ENCODE measurements at places on chromosomes 5 and 9. TPM values are rescaled to one million over a fixed set of nuclear protein-coding genes. Genes with fewer than 3 reads are reported as not detected.

MEIKIN gene
- not detected for total RNA-seq

FAT2 gene
- total RNA-seq: under 0.01 TPM

DNA sequence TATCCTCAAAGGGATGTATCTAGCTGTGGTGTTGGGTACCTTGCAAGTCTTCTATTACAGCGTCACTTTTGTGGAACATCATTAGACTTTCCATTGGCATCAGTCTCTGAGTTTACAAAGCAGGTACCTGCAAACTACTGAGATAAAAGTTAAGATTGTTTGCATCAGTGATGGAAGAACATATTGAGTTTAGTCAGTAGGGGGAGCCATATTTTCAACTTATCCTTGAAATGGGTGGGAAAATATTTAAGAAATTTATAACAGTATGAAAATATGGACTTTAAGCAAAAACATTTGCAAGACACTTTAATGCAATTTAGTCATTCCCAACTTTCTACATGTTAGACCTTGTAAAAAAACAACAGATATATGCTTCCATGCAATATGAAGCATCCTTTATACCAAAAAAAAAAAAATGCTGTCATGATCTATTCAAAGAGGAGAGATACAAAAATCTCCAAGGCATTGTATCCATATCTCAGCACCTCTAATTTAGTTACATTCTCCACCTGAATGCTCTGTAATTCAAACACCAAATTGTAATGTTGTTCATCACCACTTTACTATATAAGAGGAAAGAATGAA lies 98.6 kb upstream of the ADAMTS19 start:
- DNase-seq: peak; percentile 14

DNA sequence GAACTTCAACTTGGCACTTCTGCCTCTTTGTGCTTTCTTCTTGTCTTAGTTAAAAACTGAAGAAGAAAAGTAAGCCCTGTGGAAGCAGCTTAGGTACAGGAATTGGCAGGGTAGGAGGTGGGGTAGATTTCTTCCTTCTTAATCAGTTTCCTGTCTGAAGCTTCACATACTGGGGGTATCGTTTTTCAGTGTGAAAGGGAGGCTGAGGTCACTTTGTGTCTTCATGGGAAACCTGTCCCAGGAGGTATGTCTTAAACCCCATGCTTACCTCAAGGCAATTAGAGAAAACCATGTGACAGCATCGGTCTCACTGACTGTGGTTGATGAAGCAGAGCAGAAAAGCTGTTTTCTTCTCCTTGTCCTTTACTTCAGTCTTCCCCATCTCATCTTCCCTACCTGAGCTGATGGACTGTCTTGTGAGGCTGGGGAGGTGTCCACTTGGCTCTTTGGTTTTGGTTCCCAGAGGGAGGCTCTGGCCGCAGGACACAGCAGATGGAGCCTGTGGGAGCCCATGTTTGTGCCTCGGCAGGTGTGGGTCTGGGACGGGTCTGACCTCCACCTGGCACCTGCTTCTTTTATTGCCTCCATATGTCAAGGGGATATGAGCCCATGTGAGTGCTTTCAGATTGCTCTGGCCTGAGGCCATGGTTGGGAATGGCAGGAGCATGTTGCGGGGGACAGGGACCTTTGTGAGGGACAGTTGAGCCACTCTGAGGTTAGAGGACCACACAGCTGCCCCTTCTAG lies 47.0 kb downstream of the SH3GL2 start:
- DNase-seq: peak; percentile 54
